ENCODE measurements at places on chromosomes 4 and X.

DNA sequence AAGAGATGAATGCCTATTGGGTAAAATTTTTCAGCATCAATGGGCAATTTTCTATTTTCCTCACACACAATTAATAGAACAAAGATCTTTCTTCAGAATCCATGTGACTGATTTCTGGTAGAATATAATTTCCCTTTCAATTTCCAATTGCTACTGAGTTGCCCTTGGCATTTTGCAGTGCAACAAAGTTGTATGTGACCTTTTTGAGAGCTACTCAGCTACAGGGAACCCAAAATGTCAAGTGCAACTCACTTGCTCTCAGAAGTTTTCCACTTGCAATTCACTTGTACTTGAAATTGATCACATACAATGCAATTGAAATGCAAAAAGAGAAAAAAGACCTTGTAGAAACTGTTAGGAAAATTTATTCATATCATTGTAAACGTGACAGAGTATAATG, 245.5 kb downstream of the BANK1 start:
- DNase-seq: no peak

DNA sequence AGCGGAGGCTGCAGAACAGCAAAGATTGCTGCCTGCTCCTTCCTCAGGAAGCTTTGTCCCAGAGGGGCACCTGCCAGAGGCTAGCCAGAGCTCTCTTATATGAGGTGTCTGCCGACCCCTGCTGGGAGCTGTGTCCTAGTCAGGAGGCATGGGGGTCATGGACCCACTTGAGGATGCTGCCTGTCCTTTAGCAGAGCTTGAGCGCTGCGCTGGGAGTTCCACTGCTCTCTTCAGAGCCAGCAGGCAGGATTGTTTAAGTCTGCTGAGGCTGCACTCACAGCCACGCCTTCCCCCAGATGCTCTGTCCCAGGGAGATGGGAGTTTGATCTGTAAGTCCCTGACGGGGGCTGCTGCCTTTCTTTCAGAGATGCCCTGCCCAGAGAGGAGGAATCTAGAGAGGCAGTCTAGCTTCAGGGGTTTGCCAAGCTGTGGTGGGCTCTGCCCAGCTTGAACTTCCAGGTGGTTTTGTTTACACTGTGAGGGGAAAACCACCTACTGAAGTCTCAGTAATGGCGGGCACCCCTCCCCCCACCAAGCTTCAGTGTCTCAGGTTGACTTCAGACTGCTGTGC, 10.9 kb downstream of the DCK start:
- DNase-seq: no peak

DNA sequence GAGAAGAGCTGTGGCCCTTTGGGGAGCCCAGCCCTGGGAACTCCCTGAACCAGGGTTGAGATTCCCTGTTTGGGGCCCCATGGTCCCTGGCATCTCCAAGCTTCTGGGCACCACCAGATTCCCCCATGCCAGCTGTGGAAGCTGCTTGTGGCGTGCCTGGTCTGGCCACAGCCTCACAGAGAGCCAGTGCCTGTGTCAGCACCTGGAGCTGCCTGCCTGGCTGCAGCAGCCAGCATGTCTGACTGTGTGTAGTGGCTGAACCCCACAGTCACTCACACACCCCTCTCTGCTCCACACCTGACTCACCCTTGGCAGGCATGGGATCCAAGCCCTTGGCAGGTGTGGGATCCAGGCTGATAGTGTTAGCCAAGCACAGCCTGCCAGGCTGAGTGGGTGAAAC, 97.2 kb upstream of the GALNTL6 start:
- DNase-seq: no peak

GRCh38 chrX:47579537-47579936, 2.7 kb upstream of the TIMP1 start:
- peak; percentile 59 for DNase-seq

- no peak for DNase-seq
Observed at GRCh38 chrX:134294548-134294947, 57.6 kb downstream of the CCDC160 start.

GRCh38 chrX:10749113-10749512, 128.7 kb upstream of the MID1 start:
- peak; percentile 38 for DNase-seq

DNA sequence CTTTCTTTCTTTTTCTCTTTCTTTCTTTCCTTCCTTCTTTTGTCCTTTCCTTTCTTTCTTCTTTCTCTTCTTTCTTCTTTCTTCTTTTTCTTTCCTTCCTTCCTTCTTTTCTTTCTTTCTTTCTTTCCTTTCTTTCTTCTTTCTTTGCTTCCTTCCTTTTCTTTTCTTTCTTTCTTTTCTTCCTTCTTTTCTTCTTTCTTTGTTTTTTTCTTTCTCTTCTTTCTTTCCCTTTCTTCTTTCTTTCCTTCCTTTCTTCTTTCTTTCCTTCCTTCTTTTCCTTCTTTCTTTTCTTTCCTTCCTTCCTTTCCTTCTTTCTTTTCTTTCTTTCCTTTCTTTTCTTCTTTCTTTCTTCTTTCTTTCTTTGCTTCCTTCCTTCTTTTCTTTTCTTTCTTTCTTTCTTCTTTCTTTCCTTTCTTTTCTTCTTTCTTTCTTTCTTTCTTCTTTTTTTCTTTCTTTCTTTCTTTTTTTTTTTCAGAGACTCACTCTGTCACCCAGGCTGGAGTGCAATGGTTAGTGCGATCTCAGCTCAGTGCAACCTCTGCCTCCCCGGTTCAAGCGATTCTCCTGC, 18.5 kb downstream of the TMEM187 start:
- DNase-seq: no peak

- no peak for DNase-seq
Observed at GRCh38 chrX:48532161-48532560, 7.4 kb upstream of the TBC1D25 start.

GRCh38 chrX:48919360-48919841, 577 bp upstream of the PIM2 start:
- no peak for DNase-seq

GRCh38 chrX:82092307-82092706, 890.4 kb downstream of the SH3BGRL start:
- no peak for DNase-seq

DNA sequence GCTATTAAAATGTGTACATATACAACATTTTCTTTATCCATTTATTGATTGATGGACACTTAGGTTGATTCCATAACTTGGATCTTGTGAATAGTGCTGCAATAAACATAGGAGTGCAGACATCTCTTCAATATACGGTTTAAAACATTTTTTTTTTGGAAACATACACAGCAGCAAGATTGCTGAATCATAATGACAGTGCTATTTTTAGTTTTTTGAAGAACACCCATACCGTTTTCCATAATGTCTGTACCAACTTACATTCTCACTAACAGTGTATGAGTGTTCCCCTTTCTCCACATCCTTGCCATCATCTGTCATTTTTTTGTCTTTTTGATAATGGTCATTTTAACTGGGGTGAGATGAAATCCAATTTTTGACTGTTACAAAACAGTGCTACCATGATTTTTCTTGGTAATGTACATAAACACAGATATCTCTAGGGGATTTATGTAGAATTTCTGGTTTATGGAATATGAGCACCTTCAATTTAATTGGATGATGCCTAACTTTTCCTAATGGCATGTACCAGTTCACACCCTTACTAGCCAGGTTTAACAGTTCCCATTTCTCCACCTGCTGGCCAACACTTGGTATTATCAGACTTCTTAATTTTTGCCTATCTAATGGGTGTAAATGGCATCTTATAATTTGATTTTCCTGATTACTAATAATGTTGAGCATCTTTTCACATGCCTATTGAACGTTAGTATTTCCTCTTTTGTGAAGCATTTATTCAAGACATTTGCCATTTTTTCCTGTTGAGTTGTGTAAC, 21.0 kb upstream of the TMSB15B start:
- DNase-seq: peak; percentile 10

DNA sequence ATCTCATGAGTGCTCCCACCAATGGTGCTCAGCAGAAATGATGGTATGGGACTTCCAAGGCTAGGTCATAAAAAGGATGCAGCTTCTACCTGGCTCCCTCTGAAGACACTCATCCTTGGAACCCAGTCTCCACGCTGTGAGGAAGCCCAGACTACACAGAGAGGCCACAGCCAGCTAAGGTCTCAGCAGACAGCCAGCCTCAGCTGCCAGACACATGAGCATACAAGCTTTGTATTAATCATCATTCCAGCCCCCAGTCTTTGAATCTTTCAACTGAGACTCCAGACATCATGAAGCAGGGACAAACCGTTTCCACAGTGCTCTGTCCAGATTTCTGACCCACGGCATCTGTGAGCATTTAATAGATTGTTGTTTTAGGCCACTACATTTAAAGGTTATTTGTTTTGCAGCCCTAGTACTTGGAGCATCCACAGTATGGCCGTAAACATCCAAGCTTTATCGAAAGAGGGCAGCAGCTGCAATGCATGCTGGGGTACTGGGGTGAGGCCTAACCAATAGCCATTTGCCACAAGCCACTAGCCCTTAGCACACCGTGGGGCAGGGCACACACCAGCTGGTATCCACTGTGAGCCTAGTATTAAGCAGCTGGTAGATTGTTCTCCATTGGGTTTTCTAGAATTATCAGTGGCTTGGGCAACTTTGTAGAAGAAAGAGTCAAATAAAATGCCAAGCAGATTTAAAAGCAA, 449.1 kb downstream of the BCOR start:
- no peak for DNase-seq

DNA sequence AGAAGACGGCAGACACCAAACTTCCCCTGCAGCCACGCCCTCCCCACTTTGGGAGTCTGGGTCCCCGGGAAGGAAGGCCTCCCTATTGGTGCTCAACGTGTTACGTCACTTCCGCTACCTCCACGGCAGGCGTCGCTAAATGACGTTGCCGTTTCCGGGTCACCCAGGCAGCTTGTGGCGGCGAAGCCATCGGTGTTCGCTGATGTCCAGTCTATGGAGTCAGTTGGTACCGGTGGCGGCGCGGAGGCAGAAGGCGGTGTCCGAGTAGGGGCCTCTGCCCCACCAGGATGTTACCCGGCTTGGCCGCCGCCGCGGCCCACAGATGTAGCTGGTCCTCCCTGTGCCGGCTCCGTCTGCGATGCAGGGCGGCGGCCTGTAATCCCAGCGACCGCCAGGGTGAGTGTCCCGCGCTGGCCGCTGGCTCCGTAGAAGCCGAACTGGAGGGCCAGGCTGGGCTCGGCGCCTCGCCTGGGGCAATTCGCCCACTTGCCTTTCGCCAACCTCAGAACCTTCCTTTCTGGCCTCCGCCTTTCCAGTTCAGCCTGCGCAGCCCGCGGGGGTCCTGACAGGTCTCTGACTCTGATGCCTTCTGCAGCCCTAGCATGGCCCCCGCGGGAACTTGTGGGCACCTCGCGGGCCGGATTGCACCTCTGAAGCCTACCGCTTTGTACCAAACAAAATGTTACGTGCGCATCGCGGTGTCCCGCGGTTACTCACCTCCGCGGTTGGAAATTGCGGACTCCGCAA, at the start of gene SLC30A9:
TSS of gene SLC30A9 (plus strand) at position 166 of the 747 bp plus-strand sequence. CDS start at position 288, 122 bp downstream.
- peak; percentile 90 for DNase-seq

DNA sequence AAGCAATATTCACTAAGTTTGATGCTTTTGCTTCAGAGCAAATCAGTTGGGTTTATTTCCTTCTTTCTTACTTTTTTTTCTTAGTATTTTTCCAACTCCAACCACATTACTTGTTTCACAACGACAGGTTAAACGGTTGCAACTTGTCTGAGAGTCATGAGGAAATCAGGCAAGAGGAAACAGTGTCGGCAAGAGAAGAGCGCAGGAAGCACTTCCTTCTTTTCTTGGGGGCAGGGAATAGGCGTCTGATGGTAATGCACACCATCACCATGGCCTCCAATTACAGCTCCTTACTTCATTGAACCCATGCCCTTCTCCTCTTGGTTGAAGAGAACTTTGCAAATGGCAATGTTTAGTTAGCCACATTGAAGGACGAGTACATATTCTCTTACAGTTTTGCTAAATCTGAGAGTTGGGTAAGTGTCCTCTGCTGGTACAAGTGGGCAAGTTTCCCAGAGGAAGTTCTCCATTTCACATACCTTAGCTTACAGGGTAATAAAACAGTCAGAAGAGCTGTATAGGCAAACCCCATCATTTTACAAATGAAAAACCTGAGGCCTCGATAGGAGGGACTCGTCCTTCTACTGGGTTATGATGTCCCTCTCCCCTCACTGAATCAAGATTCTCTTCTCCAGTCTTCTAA, 8.3 kb upstream of the CXCL8 start:
- DNase-seq: no peak

GRCh38 chr4:105174098-105174497, 27.4 kb downstream of the TET2 start:
- no peak for DNase-seq

DNA sequence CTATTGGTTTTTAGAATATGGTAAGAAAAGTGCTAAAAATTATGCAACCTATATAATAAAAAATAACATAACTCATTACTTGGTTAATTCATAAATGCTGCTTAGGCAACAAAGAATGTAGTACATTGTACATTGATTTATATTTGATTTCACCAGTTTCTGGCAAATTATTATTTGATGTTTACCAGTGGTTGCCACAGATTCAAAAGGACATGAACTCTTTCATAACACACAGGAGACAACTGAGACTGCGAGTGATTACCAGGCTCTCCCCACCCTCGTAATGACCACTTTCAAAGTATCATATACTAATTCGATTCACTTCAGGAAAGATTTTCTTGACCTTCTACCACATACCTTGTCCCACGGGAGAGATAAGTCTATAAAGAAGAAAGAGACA, 158.5 kb downstream of the NR3C2 start:
- no peak for DNase-seq

DNA sequence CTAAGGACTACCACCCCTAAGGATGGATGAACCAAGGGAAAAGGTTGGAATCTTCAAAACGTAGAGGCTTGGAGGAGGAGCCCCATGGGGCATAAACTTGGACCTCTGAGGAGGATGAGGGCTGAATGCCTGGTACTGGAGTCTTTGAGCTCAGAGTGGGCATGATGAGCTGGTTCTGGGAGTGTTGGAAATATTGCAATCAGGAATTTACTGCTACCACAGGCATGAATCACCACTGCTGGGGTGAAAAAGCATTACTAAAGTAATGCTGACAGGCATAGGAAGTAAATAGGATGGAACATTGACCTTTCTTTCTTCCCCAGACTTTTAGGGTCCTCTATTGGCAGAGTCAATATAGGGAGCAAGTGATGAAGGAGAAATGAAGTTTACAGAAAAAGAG, 105.8 kb upstream of the RPS6KA3 start:
- DNase-seq: peak; percentile 68

- DNase-seq: no peak
Observed at GRCh38 chrX:111460607-111461006, 48.6 kb upstream of the DCX start.

GRCh38 chr4:151862766-151863165, 102.0 kb upstream of the GATB start:
- peak; percentile 74 for DNase-seq

DNA sequence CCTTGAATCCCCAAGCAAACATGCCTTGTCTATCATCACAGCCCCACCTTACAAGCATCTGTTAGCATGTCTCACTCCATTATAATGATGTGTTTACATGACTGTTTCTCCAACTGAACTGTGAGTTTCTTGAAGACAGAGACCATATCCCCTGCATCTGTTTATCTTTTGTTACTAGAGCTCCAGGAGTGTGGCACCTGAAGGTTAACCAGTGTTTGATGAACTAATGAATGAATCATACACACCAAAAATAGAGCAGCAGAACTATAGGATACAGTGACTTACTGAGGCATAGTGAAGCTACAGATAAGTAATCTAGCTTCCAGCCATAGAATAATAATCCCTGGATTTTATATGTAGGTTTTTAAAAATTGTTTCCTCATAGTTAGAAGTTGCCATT, 331.0 kb downstream of the PCDH7 start:
- DNase-seq: peak; percentile 6

GRCh38 chr4:158840131-158840530, 71.3 kb downstream of the FNIP2 start:
- no peak for DNase-seq

- no peak for DNase-seq
Observed at GRCh38 chr4:8422327-8422726, 18.2 kb downstream of the ACOX3 start.
